ENCODE measurements at places on chromosomes 12 and 14.

DNA sequence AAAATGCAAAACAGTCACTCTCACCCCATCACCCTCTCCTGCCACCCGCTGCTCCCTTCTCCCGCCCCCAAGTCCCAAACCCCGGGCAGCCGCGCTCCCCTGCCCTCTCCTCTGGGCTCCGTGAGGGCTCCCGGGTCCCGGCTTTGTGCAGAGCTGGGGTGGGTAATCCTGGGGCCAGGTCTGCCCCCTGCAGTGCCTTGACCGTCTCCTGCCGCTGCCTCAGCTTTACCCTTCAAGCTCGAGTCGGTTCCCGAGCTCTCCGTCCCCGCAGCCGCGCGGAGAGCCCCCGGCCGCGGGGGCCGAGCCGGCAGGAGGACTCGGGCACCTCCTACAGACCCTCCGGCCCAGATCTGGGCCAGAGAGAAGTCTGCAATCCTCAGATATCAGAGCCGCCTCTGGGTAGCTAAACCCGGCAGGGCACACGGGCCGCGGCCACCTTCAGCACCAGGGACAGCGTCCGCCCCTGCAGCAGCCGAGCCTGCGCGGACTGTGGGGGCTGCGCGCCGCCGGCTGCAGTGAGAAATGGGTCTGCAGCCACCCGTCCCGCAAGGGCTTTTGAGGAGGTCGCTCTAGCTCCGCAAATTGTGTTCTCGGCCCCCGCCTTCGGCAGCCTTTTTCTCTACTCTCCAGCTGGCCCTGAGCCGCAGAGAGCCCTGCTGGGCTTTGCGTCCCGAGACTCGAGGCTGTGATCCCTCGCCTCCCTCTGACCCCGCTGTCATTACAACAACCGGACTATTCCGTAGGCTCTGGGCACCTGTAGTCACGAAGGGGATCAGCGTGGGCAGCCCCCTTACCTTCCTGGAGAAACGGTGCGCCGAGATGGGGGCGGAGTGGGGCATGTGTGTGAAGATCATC lies 1.2 kb downstream of the PRMT8 start:
- DNase-seq = no peak

- DNase-seq = no peak
Measured at GRCh38 chr12:111991946-111992345, 21.0 kb downstream of the TMEM116 start.

DNA sequence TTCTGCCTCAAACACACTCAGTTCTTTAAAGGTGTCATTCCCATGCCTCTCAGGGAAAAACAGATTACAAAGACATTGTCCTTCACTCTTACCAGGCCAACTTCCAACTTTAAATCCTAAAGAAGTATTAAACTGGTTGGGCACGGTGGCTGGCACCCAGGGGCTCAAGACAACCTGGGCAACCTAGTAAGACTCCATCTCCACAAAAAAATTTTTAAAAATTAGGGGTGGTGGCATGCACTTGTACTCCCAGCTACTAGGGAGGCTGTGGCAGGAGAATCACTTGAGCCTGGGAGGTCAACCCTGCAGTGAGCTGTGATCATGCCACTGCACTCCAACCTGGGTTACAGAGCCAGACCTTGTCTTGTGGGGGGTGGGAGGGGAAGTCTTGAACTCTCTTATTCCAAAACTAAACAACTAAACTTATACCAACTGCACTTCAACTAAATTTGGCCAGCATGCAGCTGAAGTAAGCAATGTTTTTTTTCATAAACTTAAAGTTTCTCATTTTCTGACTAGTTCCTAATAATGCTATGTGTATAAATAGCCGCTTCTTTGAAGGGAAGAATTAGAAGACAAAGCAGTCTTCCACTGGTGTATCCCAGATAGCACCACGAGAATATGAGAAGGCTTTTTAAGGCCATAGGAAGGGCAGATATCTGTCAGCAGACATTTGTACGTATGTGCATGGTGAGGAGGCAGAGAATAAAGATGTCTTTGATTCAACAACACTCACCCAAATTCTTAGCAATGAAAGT lies 2.4 kb downstream of the SLC11A2 start:
- DNase-seq = no peak

- no peak for DNase-seq
Measured at GRCh38 chr14:56133547-56133946, 15.3 kb downstream of the PELI2 start.

GRCh38 chr14:24162093-24162492 lies 1.0 kb downstream of the IRF9 start:
- DNase-seq = no peak

DNA sequence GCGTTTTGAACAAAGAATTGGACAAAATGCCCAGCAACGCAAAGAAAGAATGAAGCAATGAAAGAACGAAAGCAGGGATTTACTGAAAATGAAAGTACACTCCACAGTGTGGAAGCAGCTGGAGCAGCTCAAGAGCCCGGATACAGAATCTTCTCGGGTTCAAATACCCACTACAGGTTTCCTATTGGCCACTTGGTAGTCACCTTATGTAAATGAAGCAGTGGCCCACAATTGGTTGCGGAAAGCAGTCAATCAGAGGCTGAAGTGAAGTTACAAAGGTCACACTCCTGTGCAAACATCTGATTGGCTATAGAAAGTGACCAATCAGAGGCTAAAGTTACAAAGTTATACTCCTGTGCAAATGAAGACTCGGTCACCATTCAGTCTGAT lies 15.0 kb upstream of the PPP1R13B start:
- no peak for DNase-seq

GRCh38 chr12:70247653-70248199 lies 4.5 kb downstream of the CNOT2 start:
- no peak for DNase-seq

DNA sequence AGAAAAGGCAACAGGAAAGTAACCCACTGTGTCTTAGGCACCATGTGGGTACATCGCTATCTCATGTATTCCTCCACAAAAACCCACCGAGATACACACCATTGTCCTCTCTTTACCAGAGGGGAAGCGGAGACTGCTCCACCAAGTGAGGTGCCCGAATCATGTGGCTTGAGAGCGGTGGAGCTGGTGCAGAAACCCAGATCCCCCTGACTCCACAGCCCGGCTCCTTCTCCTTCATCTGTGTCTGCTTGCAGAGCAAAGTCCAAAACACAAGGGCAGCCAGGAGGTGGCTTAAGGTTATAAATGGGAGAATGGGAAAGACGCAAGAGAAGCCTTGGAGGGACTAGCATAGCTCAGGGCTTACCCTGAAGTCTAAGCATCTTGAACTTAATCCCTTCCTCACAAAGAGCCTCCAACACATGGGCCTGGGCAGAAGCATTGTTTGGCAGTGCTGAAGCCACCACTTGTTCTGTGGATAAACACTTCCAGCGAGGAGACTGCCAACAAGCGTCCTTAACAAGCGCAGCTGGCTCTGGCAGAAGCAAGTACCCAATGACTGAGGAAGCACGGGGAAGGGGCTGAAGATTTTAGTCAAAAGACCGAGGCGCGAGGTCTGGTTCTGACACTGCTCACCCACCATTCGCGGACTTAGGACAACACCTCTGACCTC lies 83.0 kb downstream of the TTC7B start:
- no peak for DNase-seq

DNA sequence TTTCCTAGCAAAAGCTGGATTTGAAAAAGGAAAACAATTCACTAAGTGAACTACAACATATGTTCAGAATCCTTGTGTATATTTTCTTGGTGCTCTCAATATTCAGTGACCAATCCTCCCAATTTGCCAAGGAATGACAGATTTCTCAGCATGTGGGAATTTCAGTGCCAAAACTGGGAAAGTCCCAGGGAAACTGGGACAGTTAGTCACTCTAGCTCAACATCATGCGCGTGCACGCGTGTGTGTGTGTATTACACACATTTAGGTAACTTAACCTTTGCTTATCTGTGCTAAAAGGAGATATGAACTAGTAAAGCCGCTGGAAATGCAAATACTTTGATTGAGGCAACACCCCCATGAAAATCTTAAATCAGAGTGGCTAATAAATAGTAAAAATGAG lies 26.1 kb upstream of the SLC6A13 start:
- no peak for DNase-seq

DNA sequence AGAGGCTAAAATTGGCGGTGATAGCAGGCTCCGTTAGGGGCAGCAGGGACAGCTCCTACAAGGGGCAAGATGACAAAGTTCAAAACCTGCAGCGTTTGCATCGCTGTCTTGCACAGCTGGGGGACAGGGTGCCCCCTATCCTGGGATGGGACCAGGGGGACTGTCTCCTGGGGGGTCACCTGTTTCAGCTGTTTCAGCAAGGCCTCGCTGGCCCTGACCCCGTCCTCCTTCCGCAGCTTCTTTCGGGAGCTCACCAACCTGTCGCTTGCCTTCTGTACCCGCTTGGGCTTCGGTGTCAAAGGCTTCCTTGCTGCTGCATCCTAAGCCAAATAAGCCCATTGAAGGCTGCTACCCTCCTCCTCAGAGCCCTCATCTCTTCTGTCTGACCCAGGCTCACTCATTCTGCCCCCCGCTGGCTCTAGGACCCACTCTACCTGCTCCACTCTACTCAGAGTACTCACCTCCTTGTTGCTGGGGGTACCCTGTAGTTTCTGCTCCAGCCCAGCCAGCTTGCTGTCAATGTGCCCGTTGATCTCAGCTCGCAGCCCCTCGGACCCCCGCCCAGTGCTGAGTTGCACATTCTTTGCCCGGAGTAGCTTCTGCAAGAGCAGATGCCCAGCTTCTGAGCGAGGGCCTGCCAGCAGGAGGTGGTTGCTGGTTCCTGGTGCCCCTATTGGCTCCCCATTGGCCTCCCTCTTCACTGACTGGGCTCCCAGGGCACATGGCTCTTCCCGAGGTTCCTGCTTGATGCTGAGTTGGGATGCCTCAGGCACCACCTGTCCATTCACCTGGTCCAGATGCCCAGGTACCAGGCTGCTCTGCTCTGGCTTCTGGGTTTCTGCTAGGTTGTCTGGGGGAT lies 12.4 kb upstream of the PRKAG1 start:
- DNase-seq = no peak

- no peak for DNase-seq
Measured at GRCh38 chr12:13222076-13222475, 25.6 kb downstream of the EMP1 start.

DNA sequence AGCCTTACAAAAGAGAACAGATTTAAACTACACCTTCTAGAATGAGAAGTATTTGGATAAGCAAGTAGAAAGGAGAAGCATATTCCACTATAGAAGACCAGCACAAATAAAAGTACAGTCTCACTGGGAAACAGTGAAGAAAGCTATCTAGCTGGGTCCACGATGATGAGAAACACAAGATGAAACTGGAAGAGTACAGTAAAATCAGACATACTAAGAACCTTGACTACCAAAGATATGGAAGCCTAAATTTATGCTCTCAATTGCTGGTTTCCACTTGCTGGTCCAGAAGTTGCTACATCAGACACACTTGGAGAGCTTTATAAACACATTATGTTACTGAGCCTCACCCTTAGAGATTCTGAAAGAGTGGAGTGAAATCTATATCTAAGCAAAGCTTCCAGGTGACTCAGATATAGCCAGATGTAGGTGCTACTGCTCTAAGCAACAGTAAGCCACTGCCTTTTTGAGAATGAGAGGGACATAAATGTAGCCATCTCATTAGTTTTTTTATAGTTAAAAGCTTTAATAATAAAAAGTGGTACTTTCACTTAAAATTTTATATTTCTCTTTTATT lies 96.3 kb upstream of the BBS10 start:
- no peak for DNase-seq

DNA sequence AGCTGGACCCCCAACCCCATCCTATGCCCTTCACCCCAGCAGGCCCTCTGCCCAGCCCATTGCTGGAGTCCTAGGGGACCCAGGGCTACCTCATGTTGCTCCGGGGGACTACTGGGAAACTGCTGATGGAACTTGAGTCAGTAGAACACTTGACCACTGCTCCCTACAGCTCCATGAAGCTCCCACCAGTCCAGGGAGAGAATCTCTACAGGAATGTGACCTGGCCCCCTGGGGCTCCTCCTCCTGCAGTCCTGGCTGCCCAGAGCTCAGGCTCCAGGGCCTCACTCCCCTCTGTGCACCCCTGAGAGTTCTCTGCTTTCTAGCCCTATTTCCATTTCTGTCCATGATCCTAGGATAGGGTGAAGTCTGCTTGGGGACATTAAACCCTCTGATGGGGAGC lies 10.8 kb upstream of the AQP2 start:
- DNase-seq = no peak

GRCh38 chr12:108721824-108722223 lies 9.5 kb downstream of the CORO1C start:
- DNase-seq = no peak

GRCh38 chr14:36424478-36425102 lies 95.4 kb downstream of the NKX2-1 start:
- no peak for DNase-seq

DNA sequence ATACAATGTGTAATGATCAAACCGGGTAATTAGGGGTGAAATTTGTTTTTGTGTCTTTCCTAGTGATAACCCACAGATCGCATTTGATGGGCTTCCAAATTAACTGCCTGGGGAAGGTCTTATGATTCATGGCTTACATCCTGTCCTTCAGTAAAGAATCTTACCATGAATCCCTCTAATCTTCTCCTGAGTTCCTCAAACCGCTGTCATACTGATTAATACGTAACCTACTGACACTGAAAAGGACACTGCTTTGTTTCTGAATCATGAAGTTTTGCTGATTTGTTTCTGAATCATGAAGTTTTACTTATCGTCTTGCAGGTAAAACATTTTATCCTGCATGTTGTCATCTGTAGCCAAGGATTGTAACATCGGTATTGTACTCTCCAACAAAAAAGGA lies 52.0 kb upstream of the CRY1 start:
- DNase-seq = no peak

GRCh38 chr12:12898136-12898717 lies 6.9 kb downstream of the GPRC5A start:
- no peak for DNase-seq

- DNase-seq = no peak
Measured at GRCh38 chr12:58270966-58271705, 329.8 kb downstream of the ATP23 start.

DNA sequence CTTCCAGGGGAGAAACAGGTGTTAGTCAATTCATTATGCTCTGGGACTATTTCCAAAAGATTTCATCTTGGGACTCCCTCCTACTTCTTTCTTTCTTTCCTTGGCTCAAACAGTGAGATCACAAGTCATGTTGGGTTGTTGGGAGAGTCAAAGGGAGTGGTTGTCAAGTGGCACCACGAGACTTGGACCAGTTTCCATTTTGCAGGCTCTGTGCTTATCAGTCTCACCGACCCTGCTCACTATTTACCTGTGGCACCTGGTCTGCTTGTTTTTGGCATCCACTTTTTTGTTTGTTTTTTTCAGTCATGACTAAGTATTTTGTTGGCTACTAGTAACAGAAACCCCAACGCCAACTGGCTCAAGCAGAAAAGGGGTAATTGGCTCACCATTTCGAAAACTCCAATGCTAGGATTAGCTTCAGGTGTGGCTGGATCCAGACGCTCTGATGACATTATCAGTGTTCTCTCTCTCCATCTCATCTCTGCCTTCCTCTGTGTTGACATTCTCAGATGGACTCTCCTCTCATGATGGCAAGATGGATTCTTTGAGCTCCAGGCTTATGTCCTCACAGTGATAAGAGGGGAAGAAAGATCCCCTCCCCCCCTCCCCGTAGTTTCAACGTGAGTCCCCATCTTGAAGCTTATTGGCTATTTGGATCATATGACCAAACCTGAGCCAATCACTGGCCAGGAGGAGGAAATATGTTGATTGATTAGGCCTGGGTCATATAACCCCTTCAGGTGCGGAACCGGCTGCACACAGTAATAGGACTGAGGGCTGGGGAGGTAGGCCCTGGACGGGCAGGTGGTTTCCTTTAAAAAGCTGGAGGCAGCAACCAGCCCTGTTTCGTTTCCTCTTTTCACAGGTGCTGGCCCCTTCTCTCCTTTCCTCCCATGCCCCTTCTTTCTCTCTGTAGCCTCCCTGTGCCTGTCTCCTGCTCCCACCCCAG lies 84.2 kb downstream of the AACS start:
- DNase-seq = no peak

GRCh38 chr12:127970491-127970890 lies 296.5 kb upstream of the TMEM132C start:
- no peak for DNase-seq

- no peak for DNase-seq
Measured at GRCh38 chr14:90676912-90677311, 139.3 kb downstream of the TTC7B start.
